ENCODE measurements at places on chromosomes 11 and 22.

DNA sequence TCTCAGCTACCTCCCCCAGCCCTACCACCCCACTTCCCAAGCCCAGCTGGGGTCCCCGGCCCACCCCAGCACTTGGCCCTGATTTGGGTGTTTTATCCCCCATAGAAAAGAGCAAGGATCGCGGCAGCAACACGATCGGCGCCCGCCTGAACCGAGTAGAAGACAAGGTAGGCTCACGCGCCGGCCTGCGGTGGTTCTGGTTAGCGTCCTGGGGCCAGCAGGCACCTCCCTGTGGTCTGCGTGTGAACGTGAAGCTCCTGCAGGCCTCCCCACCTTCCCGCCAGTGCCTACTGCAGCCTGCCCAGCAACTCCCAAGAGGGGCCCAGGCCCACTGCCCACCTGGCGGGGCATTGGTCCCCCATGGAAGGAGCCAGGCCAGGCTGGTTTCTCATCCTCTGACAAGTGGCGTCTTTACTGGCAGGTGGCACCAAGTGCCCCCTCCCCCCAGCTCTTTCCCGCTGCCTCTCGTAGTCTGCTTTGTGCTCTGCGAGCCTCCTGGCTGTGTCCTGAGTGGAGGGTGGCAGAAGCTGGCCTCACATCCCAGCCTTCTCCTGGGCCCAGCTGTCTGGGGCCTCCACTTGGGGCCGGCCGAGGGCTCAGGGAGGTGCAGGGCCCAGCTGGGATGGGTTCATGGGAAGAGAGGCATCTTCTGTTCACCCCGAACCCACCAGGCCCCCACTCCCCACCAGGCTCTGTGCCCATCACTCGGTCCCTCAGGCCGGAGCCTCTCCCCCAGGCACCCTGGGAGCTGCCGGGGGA is 78.3 kb upstream of the KCNQ1OT1 start:
- no peak for DNase-seq

GRCh38 chr11:72217841-72218240 is 1.2 kb downstream of the FOLR2 start:
- DNase-seq = no peak

GRCh38 chr11:115348416-115348815 is 155.8 kb downstream of the CADM1 start:
- no peak for DNase-seq

GRCh38 chr22:18968011-18968749 is 32.1 kb upstream of the PRODH start:
- DNase-seq = no peak

- no peak for DNase-seq
Measured at GRCh38 chr11:78390809-78391208, 26.8 kb downstream of the GAB2 start.

GRCh38 chr22:39908737-39909136 is 7.9 kb downstream of the GRAP2 start:
- DNase-seq = peak; percentile 57

GRCh38 chr11:133697161-133697560 is 148.2 kb downstream of the SPATA19 start:
- DNase-seq = no peak

- DNase-seq = no peak
Measured at GRCh38 chr11:16561150-16561549, 177.3 kb upstream of the C11orf58 start.

DNA sequence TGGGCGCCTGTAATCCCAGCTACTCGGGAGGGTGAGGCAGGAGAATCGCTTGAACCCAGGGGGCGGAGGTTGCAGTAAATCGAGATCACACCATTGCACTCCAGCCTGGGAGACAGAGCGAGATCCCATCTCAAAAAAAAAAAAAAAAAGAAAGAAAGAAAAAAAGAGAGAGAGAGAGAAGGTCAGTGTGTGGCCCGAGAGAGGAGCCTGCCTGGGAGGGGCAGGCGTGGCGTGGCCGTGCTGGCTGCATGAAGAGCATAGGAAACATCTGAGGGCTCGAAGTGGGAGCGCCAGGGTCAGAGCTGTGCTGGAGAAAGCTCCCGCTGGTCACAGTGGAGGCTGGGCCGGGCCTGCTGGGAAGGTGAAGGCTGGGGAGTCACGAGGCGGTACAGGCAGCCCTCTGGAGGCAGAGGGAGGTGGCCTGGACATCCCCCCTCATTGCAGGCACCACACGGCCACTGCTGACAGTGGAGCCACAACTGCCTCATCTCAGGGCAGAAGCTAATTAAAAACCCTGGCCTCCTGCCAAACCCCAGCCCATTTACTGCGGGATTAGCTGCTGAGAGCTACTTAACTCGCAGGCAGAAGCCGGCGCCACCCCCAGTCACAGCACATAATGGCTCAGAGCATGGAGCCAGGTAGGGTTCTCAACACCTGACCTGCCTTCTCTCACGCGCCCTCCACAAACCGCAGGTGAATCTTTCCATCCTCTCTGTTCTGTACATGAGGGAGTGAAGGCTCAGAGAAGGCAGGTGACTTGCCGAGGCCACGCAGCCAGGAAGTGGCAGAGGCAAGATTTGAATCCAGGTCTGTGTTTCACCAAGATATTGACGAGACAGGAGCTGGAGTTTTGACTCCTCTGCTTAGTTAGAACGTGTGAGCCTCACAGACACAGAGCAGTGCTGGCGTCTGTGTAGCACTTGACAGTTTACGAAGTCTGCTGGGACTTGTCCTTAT is 32.6 kb downstream of the NFAM1 start:
- DNase-seq = no peak

DNA sequence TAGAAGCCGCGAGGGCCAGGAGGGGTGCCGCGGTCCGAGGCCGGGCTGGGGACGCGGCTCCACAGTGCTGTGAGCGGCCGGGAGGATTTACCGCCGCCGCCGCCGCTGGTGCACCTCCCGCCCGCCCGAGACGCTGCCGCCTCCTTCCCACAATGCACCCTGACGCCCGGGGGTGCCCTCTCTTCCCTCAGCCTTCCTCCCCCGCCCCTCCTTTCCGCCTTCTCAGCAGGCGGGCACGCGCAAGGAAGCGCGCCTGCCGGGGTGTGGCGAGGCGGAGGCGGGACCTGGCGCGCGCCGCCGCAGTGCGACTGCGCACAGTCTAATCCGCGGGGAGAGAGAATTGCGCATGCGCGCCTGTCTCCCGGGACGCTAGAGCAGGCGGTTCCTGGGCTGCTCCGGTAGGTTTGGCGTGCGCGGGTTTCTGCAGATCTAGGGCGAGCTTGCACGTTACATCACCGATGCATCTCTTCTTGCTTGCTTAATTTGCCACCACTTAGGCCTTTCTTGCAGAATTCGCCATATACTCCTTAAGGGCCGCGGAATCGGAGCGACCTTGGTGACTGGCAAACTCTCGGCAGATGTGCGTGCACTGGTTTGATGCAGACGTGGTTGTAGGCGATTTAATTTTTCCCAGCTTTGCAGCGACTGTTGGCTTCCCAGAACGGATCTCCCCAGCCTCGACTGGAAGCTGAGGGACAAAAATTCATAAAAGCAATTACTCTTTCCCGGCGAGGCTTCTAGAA is at the start of the genes GVQW3 and THAP12:
TSS of gene GVQW3 (plus strand) at position 347 of the 743 bp plus-strand sequence. CDS start 506 bp downstream, outside the sequence.
TSS of gene THAP12 (minus strand) at position 156 of the 743 bp plus-strand sequence. CDS start 296 bp downstream, outside the sequence.
- DNase-seq = peak; percentile 98

GRCh38 chr22:46569055-46569847 is 31.8 kb upstream of the CELSR1 start:
- no peak for DNase-seq

DNA sequence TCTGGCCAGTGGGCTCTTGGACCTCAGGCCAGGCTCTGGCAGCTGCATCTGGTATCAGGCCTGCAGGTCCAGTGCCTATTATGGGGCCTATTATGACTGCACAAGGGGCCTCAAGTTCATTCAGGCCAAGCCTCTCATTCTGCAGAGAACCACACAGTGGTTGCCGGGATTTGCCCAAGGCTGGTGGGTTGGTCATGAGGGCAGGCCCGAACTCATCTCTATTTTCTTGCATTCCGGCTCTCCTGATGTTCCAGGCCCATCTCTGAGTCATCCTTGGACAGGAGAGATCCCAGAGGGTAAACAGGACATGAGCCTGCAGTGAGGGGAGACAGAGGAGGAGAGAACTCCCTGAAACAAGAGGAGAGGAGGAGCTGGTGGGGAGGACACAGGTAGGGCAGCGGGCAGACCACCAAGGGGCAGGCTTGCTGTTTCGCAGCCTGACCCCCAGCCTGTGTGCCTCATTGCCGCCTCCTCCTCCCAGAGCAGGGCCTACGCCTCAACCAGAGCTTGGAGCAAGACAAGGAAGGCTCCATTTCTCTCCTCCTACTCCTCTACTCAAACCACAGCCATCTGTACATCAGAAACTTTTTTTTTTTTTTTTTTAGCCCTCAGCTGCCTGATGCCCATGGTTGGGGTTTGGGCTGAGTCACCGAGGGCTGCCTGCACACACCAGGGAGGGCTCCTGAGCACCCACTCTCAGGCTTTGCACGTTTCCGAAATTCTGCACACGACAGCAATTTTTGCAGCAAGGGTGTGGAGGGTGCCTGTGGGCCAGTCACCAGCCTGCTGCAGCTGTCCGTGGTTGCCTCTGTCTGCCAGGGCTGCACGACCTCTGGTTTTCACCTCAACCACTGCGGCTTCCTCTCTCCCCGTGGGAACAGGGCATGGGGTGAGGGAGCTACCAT is 12.7 kb upstream of the TREH start:
- DNase-seq = peak; percentile 85

- DNase-seq = no peak
Measured at GRCh38 chr11:34977089-34977912, 60.9 kb downstream of the PDHX start.

DNA sequence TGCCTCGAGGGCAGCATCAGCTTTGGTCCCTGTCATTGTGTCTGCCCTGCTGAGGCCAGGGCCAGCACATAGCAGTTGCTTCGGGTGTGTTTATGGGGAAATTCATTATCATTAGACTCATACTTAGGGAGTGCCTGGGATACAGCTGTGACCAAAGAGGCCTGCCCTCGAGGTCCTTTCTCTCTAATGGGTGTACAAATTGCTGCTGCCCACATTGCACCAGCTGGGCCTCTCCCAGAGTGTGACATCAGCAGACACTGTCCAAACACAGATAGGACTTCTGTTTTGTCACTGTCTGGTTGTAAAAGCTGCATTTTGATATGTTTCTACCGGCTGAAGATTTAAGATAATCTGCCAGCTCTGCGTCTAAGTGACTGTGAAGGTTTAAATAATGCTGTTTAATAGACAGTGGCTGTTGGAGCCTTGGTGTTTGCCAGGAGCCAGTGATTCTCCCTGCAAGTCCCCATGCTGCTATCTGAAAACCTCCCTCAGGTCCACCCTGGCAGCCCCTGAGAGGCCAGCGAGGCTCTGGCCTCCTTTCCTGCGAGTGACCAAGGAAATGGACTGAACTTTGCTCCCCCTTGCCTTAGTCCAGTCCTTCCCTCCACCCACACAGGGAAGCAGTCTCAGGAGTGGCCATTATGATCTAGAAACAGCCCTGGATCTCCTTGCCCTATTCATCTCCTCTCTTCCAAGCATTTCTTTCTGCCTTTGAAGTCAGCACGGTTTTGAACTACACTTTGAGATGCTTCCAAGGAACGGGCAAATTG is 505.2 kb downstream of the TBC1D22A start:
- DNase-seq = no peak

DNA sequence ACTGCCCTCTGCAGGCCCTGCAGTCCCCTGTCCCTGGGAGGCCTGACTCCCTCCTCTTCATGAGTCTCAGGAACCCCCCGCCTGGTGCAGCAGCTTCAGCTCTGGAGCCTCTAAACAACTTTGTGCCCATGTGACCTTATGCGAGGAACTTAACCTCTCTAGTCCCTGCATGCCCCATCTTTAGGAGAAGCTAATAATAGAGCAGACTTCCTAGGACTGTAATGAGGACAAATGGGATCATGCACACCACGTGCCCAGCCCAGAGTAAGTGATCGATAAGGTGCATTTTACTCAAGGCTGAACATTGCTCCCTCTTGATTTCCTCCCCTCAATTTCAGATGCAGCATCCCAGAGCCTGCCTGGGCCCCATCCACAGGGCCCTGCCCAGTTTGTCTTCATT is 19.0 kb downstream of the KCNJ4 start:
- no peak for DNase-seq

DNA sequence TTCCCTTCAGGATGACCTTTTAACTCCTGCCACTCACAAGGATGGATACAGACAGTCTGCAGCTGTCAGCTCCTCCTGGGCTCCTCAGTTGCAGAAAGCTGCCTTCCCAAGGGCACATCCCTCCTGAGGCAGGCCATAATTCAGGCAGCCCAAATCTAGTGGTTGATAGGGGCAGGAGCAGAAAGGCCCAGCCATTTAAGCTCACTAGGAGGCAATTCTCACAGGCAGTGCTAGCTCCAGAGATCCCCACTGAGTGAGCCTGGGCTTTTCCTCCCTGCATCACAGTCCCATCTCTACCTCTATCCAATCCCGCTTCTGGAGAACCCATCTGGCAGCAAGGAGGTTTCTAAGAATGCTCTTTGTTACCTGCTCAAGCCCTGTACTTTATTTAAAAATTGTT is 200.6 kb downstream of the ARHGAP42 start:
- no peak for DNase-seq

- no peak for DNase-seq
Measured at GRCh38 chr11:17751558-17751957, 17.0 kb downstream of the KCNC1 start.

DNA sequence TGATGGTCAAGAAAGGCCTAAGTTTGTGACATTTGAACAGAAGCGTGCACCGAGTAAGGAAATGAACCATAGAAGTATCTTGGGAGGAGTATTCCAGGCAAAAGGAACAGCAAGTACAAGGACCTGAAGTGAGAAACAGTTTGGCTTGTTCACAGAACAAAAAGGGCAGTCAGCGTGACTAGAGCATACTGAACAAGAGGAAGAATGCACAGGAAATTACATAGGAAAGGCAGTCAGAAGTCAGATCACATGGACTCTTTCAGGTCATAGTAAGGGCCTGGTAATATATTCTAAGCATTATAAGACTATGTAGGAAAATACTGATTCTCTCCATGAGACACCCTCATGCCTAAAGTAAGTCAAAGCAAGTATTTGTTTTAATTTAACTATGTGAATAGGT is 52.3 kb upstream of the GAB2 start:
- DNase-seq = no peak

- DNase-seq = no peak
Measured at GRCh38 chr11:108938604-108939003, 273.7 kb downstream of the DDX10 start.

- DNase-seq = no peak
Measured at GRCh38 chr22:42273855-42274451, 3.5 kb upstream of the TCF20 start.

GRCh38 chr11:16790486-16791190 is 52.2 kb downstream of the C11orf58 start:
- no peak for DNase-seq

- DNase-seq = no peak
Measured at GRCh38 chr11:131717616-131718015, 347.2 kb downstream of the NTM start.

DNA sequence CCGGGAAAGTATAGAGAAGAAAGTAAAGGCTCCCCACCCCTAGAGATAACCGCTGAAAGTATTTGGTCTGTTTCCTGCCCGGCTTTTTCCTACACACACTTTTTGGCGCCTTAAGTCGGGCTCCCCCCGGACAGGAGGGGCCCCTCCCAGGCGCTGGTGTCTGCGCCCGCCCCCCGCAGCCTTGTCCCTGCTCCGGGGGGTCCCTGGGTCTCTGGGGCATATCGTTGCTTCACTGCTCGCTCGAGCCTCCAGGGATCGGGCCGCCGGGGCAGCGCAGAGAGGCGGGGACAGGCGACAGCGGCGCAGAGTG is 928 bp upstream of the CRACR2B start:
- no peak for DNase-seq

All from CD4-positive, alpha-beta T cell treated with Interleukin-15 for 4 hours (primary cell).